Lung microvascular endothelial cell (primary cell): ENCODE measurements at places on chromosomes 12 and 14. TPM values are rescaled to one million over a fixed set of nuclear protein-coding genes. Genes with fewer than 3 reads are reported as not detected.
A peak's percentile ranks its signal among the peaks of the same experiment; 100 is the strongest.

The STON2 gene
- total RNA-seq = 49.0 and 175 TPM in 2 replicates

DNA sequence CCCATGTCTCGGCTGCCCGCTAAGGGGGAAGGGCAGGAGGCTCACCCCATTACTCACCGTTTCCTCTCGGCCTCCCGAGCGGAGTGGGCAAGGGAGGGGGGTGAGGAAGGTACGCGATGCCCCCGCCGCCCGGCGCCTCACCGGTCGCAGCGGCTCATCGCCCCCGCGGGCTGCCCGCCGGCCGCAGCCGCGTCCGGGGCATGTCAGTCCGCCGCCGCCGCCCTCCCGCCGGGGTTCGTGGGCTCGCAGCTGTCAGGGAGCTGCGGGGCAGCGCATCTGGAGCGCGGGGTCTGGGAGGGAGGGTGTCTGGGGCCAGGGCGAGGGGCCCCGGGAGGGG is 461 bp downstream of the SLC8A3 start:
- peak; percentile 14 for DNase-seq

- DNase-seq = no peak
Observed at GRCh38 chr14:61213191-61213621, 67.9 kb downstream of the TMEM30B start.

The TGFB3 gene
- 2.0 and 4.0 TPM in 2 replicates for total RNA-seq

The EMP1 gene
- 58.4 and 83.3 TPM in 2 replicates for total RNA-seq

GRCh38 chr12:75892731-75893408 is 138.7 kb downstream of the PHLDA1 start:
- no peak for DNase-seq

DNA sequence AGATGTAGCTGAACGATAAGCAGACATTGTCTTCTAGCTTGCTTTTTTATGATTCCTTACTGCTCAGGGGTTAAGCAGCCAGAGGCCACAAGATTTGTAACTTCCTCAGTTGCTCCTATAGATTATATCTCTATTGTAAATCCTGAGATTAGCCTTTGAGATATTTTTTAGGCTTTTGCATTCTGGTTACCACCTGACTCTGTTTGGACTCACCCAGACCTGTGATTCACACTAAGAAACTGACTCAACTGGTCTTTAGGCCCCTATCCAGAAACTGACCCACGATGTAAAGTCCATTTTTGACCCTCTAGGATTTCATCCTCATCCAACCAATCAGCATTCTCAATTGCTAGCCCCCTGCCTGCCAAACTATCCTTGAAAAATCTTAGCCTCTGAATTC is 194.4 kb downstream of the RASSF9 start:
- no peak for DNase-seq

The DPF3 gene
- 0.99 and 1.3 TPM in 2 replicates for total RNA-seq

The ZNF891 gene
- 0.22 and 0.60 TPM in 2 replicates for total RNA-seq

DNA sequence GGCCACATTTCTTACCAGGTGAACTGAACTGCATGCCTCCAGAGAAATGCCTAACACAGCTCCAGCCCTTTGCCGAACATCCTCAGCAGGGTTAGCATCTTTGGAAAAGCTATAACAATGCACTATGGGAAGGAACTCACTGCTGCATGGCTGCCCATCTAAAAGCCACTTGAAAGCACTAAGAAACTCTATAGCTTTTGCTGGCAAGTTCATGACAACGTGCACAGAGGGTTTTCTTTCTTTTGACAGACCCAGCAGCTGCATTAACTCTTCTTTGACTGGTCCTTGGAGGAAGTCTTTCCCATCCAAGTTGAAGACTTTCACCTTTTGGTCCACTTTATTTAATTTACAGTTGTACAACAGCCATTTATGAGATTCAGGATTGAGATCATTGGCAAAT is 5.3 kb downstream of the TRMT5 start:
- DNase-seq = no peak

DNA sequence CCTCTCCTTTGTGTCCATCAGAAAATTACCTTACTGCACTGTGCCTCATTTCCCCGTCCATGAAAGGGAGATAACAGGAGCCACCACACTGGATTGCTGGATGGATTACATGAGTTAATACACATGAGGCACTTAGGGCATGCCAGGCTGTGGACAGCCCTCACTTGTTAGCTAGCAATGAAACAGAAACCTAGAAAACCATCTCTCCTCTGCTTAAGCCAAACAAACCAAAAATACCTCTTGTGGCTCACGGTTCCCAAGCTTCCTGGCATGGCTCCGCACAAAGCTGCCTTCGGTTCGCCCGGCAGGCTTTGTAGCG is 660 bp upstream of the HCFC2 start:
- peak; percentile 54 for DNase-seq
